ENCODE measurements at places on chromosomes 7 and 10.

- no peak for DNase-seq
These were observed 5.3 kb downstream of the PSAP start for GRCh38 chr10:71845410-71846405.

GRCh38 chr7:123573341-123573740, 15.7 kb upstream of the NDUFA5 start:
- no peak for DNase-seq

DNA sequence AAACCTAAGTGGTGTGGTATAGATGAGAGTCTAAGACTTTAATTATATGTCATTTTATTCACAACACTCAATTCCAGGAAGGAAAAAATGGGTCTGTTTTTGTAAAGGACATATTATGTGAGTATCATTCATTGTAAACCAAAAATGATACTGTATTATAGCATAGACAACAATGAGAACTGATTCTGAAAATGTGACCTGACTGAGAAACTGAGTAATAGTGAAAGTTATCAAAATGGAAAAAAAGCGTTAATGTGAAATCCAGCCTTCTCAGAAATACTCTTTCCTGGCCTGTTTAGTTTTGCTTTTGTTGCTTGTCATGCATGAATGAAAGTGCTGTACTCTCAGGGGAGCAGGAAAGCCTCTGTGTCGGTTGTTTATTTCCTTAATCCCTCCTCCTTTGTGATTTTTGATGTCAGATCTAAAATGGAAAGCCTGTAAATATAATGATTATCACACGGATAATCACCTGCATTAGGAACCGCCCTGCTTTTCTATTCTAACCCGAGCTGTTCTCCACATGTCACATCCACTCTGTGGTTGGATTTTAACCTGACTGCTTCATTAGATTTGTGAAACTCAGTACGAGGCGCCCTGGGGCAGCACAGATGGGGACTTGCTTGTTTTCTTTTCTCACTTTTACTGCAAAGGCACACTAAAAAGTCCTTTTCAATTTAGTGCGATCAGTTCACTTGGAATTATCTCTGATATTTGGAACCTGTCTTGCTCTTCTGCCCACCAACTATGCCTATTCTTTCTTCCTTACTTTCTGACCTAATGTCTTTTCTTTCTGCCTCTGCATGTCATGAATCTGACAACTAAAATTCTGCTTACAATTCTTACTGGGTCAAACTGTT, 240.9 kb upstream of the KAT6B start:
- no peak for DNase-seq

- DNase-seq, result no peak
These were observed 57.1 kb downstream of the CHRM2 start for GRCh38 chr7:136925556-136925955.

DNA sequence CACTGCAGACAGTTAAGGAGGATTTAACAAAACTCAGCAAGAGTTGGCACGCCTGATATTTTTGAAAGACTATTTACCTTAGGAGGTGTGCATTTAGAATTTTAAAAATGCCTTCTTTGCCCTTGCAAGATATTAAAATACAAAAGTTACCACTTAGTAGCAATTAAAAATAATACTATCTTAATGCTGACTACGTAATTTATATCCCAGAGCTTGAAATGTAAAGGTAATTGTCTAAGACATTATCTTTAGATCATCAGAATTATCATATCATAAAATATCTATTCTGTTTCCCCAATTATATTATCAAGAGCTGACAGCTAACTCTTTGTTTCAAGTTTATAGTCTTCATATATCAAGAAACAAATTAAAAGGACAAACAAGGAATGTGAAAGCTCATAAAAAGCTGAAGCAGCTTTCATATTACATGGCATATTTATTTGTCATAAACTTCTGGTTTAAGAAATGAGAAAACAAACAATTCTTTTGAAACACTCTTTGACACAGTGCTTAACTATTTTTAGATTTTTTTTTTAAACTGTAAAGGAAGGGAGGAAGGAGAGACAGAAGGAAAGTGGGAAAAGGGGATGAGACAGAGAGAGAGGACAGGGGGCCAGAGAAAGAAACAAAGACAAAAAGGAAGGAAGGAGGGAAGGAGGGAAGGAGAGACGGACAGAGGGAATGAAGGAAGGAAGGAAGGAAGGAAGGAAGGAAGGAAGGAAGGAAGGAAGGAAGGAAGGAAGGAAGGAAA, 73.5 kb downstream of the RTKN2 start:
- no peak for DNase-seq

DNA sequence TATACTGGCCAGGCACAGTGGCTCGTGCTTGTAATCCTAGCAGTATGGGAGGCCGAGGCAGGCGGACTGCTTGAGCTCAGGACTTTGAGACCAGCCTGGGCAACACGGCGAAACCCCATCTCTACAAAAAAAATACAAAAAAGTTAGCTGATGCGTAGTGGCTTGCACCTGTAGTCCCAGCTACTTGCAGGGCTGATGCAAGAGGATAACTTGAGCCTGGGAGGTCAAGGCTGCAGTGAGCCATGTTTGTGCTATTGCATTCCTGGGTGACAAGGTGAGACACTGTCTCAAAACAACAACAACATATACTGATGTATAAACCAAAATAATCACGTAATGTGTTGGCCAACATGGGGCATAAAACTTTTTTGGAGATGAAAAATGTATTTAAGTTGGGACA, 6.4 kb upstream of the NPM3 start:
- DNase-seq, result no peak

DNA sequence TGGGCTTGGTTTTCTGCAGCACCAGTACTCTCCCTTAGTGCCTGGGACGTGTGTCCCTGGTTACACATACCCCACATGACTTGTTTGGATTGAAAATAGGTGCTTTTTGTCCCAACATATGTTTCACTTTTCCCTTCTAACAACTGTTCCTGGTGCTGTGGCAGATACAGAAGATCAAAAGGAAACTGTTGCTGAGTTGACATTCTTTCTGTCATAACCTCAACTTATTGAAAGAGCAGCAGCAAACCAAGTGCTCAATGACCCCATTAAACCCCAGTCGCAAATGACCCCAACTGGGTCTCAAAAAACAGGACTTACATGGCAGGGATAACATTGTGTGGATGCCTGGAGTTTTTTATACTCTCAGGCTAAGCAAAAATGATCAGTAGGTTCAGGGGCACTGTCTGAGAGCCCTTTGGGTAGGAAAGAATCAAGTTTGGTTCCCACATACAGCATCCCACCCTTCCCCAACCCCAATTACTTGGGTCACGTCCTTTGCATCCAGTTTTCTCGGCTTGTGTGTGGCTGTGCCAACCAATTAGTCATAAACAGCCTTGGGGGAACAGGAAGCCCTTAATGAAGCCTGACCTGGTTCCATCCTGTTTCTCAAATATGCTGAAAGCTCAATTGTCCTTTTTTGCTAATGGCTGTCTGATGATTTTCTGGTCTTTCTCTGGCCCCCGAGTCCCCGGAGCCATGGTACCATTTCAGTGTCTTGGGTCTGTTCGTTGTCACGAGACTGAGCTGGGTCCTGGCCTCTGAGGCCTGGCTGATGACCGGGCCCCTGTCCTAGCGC, 4.9 kb downstream of the HKDC1 start:
- DNase-seq, result no peak

- no peak for DNase-seq
These were observed 89.1 kb downstream of the FGFR2 start for GRCh38 chr10:121509112-121509511.

DNA sequence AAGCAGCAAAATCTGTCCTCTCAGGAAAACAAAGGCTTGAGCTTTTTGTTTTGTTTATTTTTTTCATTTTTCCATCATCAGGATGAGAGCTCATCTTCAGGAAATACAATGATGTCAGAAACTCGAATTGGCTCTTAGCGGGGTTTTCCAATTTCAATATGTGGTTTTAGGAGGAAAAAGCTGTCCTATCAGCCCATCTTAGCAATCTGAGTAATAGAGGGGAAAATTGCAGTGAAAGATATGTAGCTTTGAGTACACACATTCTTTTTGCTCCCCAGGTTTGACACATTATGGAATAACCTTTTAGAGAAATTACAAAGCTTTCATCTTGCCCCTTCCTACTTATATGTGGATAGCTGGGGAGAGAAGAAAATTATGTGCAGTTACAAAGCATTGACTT, 113.6 kb upstream of the MYO3A start:
- DNase-seq, result no peak

- no peak for DNase-seq
These were observed 61.4 kb downstream of the AASS start for GRCh38 chr7:122082670-122083069.

- DNase-seq, result no peak
These were observed 224.7 kb downstream of the SKAP2 start for GRCh38 chr7:26639695-26640094.

GRCh38 chr10:25177754-25178135, 2.9 kb downstream of the GPR158 start:
- DNase-seq, result no peak

- DNase-seq, result no peak
These were observed 1215.5 kb upstream of the LRRTM3 start for GRCh38 chr10:65710306-65710705.

- no peak for DNase-seq
These were observed 736.6 kb downstream of the AUTS2 start for GRCh38 chr7:70334871-70335270.

- no peak for DNase-seq
These were observed 107.4 kb upstream of the KLF14 start for GRCh38 chr7:130841416-130841815.

DNA sequence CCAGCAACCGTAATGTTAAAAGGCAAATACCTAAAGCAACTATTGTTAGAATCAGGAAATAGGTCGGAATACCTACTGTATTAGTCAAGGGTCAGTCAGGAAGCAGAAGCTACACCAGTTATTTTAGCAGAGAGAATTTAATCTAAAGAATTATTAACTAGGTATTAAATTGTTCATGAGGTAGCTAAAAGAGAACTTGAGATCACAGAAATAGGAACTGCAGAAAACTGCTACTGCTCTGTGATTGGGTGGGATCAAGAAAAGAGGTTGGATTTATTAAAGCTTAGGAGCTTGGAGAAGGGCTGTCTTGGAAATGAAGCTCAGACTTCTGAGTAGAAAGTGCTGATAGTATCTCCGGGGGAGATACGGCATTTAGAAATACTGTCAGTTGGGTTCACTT, 20.0 kb upstream of the ZNF438 start:
- DNase-seq, result no peak

GRCh38 chr10:117555017-117555416, 12.5 kb downstream of the EMX2 start:
- DNase-seq, result no peak

- DNase-seq, result no peak
These were observed 91.3 kb upstream of the ANK3 start for GRCh38 chr10:60480865-60481563.

Measured in iPS DF 19.7 (cell line).